Articular chondrocyte of knee joint (primary cell): ENCODE measurements at places on chromosomes 7 and 10. TPM values are rescaled to one million over a fixed set of nuclear protein-coding genes. Genes with fewer than 3 reads are reported as not detected.

Gene PPP1R9A
- total RNA-seq: under 0.01 and 0.11 TPM in 2 replicates

Gene ELFN1
- total RNA-seq: 2.3 and 3.9 TPM in 2 replicates

Gene STRIP2
- total RNA-seq: 16.9 and 20.4 TPM in 2 replicates

Gene CYP2W1
- under 0.01 TPM in 1 of 2 replicates, not detected in the other for total RNA-seq

Gene PLPP4
- total RNA-seq: 0.13 and 0.43 TPM in 2 replicates

Gene ASIC3
- 0.13 and 0.32 TPM in 2 replicates for total RNA-seq

Gene SGMS1
- 68.7 and 73.4 TPM in 2 replicates for total RNA-seq

Gene FRMD4A
- total RNA-seq: 4.3 and 4.6 TPM in 2 replicates

Gene MSMB
- not detected in 2 replicates for total RNA-seq
